NCI-H2171 (cell line): ENCODE measurements at places on chromosomes 11 and 22.
A peak's percentile ranks its signal among the peaks of the same experiment; 100 is the strongest.

- no peak for DNase-seq
Measured at GRCh38 chr11:47480762-47481161, 31.8 kb upstream of the RAPSN start.

DNA sequence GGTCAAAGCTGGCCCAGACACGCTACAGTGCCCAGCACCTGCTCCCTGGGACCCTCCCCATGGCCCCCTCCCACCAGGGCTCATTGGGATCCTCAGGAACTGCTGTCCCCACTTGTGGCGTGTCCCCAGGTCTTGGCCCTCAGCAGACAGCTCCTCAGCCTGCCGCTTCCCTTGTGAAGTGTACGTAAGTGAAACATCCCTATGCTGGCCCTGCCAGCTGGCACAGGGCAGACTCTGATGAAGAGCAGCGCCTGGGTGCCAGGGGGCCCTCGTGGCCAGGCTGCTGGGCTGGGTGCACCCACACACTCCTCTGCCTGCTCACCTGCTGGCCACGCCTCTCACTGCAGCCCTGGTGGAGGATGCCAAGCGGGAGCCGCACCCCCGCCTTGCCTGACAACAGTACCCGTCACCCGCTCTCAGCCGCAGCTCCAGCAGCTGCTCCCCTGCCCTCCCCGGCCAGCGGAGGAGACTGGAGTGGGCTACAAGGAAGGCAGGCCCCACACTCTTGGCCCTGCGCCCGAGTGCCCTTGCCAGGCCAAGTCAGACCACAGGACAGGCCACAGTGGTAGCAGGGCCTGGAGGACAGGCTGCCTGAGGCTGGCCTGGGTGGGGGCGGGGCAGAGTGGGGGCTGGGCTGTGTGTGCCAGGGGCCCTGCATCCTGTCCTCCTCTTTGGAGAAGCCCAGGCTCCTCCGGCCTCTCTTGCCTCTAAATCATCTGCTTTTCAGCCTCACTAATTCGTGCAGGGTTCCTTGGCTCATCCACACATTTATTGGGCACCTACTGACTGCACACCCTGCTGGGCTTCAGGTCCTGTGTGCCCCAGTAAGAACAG lies 39.5 kb downstream of the IGF2 start:
- peak; percentile 27 for DNase-seq

DNA sequence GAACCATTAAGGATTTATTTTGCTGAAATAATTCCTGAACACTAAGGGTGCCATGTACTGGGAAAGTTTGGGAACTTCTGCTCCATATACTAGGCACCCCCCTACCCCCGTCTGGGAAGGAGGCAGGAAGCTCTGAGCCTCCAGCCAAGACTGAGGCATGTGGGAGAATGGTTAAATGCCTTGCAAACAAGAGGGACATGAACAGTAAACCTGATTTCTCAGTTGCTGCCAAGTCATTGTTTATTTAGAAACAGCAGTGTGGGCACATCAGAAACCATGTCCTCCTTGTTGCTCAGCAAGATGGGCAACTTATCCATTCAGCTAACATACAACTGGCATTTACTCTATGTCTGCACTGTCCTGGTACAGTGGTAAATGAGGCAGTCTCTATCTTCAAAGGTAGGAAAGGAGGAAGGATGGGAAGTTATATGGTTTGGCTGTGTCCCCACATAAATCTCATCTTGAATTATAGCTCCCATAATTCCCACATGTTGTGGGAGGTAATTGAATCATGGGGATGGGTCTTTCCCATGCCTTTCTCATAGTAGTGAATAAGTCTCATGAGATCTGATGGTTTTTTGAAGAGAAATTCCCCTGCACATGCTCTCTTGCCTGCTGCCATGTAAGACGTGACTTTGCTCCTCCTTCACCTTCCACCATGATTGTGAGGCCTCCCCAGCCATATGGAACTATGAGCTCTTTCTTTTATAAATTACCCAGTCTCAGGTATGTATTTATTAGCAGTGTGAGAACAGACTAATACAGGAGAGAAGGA lies 459.1 kb downstream of the MIAT start:
- no peak for DNase-seq

DNA sequence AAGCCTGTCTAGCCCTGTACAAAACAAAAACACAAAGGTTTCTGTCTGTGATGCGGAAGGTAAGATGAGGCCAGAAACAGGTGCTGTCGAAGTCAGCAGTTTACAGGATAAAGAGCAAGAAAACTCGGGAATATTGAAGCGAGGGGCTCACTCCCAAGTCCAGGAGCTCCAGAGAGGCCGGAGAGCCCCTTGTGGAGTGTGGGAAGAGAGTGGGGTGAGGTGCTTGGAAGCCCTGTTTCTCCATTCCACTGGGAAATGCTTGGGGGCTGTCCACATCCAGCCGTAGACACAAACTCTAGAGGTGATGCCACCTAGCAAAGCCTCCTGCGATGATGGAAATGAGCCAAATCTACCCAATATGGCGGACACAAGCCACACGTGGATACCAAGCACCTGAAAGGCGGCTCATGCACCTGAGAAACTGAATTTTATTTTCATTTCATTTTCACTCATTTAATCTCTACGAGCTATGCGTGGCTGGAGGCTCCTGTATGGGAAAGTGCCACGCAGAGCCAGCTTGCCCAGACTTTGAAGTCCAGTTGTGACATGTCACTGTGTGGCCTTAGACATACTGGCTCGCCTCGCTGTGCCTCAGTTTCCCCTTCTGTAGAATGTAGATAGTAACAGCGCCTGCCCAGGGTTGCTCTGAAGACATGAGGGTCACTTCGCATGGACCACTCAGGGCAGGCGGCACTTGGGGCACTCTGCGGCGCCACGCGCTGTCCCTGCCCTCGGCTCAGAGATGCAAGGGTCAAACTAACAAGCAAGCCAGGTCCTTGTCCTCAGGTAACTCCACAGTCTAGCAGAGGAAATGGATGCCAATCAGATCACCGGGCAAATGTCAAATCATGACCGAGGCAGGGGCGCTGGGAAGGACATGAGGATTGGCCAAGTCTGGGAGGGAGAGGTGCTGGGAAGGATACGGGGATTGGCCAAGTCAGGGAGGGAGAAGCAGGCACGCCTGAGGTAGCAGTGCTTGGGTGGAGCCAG lies 684.7 kb downstream of the TBC1D22A start:
- no peak for DNase-seq

DNA sequence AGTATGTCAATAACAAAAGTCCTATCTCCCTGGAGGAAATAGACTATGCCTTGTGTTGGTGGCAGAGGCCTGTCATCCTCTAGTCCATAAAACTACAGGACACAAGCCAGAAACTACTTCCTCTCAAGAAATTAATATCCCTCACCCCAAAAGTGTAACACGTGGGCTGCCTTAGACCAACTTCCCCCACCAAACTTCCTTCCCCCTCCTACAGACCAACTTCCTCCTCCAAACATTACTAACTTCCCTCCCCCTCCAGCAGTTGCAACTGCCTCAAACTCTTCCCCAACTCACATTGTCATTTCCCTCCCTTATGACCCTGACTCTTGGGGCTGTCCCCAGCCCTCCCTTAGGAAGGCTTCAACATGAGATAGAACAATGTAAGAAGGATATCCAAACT lies 6.3 kb downstream of the OR52K2 start:
- DNase-seq = no peak

DNA sequence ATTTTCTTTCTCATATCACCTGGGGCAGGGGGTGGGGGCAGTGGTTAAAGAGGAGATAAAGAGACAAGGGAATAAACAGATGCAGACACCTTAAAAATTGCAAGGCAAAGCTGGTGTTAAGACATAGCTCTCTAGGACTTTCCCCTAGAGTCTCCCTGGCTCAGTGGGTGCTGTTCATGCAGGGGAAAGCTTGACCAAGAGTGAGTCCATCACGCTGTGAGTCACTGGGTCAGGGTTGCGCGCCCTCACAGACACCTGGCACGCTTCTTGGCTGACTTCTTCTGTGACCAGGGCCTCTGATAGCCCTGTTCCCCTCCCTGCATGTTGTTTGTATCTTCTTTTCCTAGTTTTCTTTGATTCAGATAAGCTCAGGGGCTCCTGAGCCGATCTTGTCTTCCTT lies 31.9 kb downstream of the COMMD9 start:
- DNase-seq = peak; percentile 42

GRCh38 chr22:17972385-17973191 lies 51.8 kb downstream of the MICAL3 start:
- no peak for DNase-seq

DNA sequence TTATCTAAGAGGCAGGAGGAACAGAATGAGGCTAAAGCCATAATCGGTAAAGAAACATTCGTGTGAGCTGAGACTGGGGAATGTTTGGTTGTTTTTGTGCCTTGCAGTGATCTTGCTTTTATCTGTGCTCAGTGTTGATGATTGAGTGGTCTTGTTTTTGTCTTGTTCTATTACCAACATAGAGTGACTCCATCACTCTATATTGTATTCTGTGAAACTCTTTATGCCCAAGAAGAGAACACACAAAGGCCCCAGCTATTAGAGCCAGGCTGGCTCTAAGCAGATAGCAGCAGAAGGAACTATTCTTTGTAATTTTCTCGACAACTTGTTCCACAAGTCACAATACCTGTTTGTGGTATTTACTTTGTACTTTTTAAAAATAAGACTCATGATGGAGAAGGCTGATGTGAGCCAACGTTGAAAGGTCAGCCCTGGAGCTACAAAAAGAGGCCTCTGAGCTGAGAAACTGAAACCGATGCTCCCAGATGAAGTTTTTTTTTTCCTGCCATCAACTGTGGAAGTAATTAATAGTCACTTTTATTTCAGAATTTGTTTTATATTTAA lies 68.4 kb downstream of the LARGE1 start:
- no peak for DNase-seq

DNA sequence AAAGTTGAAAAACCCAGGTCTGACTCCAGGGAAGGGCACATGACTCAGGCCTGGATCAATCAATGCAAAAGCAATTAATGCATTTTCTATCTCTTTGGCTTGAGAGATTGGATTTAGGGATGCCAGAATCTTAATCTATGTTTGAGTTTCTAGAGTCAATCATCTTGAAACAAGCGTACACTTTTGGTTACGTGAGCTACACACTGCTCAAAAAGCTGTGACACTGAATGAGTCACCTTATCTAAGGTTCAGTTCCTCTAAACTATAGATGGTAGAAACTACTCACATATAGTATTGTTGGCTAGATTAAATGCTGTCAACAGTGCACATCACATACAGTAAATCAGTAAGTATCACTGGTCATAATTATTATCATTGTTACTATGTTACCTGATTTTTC lies 24.2 kb downstream of the MRE11 start:
- no peak for DNase-seq

- no peak for DNase-seq
Measured at GRCh38 chr22:41184679-41185078, 20.4 kb upstream of the L3MBTL2 start.

DNA sequence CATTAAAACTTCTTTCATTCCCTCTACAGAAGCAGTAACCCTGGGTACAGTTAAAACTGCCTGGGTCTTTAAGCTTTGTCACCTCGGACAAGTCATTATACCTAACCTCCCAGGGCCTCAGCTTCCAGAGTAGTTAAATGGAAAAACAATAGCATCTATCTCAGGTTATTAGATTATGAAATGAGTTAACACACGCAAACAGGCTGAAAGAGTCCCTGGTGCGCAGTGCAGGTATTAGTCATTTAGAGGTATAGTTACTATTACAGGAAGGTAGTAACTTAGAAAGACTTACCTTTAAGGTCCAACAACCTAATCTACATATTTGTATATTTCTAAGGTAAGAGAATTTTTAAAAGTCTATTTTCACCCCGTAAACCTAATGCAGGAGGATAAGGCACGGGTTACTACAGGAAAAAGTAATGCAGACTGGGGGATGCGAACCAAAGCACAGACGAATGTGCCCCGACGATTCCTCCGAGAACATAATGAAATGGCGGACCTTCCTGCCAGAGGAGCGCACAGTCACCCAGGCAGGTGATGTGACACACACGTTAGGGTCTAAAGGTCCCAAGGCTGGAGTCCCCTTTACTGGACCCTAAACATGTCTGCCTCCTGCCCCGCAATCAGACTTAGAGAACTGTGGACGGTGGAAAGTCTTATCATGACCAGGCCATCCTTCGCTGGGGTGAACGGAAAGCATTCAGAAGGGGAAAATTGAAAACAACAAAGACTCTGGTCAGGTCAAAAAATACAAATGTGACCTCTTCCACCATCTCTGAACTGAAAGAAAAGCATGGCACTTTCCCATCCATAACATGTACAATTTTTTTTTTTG lies 1.3 kb downstream of the NAP1L4 start:
- DNase-seq = no peak

- no peak for DNase-seq
Measured at GRCh38 chr22:50098052-50098451, 8.2 kb downstream of the MOV10L1 start.

- DNase-seq = no peak
Measured at GRCh38 chr22:43484227-43484626, 72.4 kb downstream of the MPPED1 start.

DNA sequence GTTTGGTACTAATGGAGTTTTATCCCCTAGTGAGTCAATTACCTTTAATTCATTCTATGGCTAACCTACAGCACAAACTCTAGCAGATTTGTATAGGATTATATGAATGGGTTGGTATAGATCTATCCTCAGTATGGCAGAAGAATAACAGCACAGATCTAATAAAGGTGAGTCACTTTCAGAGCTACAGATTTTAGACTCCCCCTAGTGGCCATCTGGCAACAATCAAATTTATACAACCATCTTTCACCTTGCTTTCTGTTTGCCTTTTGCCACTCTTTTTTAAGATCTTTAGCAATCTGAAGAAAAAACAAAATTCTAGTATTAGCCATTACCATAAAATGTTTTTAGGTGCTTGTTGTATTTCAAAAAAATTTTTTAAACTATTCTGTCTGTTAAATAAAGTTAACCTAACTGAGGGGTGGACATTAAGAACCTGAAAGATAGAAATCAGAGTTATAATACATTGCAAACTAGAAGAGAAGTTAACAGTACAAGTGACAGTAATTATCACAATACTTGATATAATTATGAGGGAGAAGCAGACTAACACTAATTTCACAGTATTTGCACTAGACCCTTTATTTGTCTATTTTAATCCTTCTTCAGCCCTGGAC lies 25.8 kb downstream of the DDIAS start:
- peak; percentile 19 for DNase-seq
